ENCODE measurements at places on chromosomes 7 and 10.

GRCh38 chr10:78893217-78893616 lies 175.5 kb upstream of the ZMIZ1 start:
- DNase-seq, result no peak

DNA sequence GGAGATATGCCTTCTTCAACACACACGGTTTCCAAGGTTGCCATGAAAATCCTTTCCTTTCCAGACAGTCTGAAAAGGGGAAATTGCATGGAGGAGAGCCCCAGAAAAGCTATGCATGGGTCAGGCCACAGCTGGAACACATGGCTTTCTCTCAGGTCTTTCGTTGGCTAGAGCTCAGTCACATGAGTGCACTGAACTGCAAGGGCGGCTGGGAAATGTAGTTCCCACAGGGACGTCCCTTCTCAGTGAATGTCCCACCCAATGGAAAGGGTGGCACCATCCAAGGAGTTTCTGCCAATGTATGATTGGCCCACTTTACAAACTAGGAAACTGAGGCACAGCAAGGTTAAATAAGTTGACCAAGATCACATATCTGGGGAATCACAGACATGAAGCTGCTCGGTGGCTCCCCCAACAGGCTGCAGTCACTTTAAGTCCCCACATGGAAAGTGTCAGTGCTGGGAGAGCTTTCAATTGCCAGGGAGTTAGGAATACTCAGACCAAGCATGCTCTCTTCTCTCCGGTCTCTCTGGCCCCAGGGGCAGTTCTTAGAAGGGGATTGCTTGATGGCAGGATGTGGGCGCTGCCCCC lies 571.3 kb downstream of the GLRX3 start:
- DNase-seq, result no peak

DNA sequence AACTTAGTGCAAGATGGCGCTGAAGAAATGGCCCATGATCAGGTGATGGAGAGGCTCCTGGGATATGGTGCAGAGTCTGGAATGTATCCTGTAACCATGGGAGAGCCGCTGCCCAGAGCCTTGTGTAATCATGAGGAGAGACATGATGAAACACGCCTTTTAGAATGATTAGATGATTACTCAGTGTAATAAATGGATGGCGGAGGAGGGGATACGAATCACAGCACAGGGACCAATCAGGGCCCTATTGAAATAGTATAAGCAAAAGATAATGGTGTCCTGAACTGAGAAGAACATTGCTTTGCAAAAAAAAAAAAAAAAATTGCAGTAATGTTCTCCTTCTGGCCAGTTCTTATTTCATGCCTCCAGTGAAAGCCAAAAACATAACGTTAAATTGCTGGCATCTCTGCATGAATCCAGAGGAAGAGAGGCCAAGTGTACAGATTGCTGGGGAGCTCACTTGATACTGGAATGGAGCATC lies 668.5 kb upstream of the AUTS2 start:
- DNase-seq, result no peak

- no peak for DNase-seq
Observed at GRCh38 chr7:16561943-16562342, 35.3 kb downstream of the LRRC72 start.

DNA sequence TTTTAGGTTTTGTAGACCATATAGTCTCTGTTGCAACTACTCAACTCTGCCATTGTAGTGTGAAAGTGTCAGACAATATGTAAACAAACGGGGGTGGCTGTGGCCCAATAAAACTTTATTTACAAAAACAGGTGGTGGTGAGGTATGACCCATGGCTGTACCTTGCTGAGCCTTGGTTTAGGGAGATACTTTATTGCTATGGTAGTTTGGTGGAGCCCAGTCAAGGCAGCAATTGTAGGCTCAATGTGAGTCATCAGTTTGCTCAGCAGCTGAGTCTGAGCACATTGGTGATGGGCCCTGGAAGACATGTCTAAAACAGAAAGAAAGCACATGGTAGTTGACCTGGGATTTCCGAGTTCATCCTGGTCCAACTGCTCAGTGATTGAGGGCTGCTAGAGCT lies 242.5 kb downstream of the REEP3 start:
- DNase-seq, result no peak

DNA sequence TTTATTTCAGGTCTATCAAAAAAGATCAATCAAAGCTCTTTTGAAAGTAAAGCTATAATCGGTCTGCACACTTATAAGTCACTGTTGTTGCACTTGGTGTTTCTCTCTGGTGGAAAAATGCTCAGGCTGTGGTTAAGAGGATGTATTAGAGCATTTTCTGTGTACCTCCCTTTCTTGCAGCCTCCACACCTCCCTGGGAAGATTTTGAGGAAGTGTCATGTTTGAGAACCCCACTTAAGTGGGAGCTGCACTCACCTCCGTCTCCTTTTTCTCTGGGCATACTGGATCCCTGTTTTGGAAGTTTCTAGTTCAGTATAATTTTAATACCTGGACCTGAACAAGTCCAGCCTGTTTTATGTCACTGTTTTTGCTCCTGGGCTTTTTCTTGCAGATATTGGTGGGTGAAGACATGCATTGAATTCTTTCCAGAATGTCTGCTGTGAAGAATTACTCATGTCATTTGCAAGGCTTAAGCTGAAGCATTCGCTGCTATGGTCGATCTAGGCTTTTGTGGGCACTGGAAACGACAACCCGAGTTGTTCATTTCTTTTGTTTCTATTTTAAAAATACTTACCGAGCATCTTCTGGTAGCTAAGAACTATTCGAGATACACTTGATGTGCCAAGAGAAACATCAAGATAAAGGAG lies 36.6 kb downstream of the TCF7L2 start:
- no peak for DNase-seq

GRCh38 chr7:100467638-100468373 lies 3.7 kb upstream of the SPACDR start:
- no peak for DNase-seq

- DNase-seq, result no peak
Observed at GRCh38 chr7:117401293-117402002, 25.8 kb downstream of the ASZ1 start.

- DNase-seq, result no peak
Observed at GRCh38 chr7:136053689-136054485, 76.7 kb upstream of the MTPN start.

GRCh38 chr10:96342402-96342801 lies 16.4 kb downstream of the OPALIN start:
- no peak for DNase-seq

DNA sequence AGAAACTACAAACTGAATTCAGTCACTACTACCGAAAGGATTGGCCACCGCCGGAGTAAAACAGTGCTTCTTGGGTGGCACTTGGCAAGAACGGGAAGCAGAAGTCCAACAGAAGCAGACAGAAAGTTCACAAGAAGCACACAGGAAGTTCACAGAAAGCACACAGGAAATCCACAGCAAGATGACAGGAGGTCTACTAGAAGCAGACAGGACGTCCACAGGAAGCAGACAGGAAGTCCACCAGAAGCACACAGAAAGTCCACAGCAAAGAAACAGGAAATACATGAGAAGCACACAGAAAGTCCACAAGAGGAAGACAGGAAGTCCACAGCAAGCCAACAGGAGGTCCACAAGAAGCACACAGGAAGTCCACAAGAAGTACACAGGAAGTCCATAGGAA lies 399.2 kb upstream of the AUTS2 start:
- DNase-seq, result no peak

- DNase-seq, result no peak
Observed at GRCh38 chr10:95504246-95504691, 56.9 kb downstream of the SORBS1 start.

GRCh38 chr7:122206985-122207384 lies 62.9 kb upstream of the AASS start:
- DNase-seq, result no peak

GRCh38 chr10:86659721-86660453 lies 5.5 kb downstream of the OPN4 start:
- DNase-seq, result no peak

DNA sequence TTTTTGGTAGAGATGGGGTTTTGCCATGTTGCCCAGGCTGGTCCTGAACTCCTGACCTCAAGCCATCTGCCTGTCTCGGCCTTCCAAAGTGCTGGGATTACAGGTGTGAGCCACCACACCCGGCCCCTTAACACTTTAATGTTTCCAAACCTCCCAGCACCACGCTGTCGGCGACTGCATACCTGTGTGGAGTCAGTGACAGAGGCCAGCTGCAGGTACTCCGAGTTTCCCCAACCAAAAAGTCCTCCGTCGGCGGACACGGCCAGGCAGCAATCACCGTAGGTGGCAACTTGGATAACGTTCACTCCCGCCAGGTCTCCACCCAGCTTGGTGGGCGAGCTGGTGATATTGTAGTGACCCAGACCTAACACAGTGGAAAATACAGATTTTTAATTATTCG lies 15.2 kb downstream of the RCC1L start:
- no peak for DNase-seq

- no peak for DNase-seq
Observed at GRCh38 chr10:5434017-5434753, 21.8 kb downstream of the NET1 start.

DNA sequence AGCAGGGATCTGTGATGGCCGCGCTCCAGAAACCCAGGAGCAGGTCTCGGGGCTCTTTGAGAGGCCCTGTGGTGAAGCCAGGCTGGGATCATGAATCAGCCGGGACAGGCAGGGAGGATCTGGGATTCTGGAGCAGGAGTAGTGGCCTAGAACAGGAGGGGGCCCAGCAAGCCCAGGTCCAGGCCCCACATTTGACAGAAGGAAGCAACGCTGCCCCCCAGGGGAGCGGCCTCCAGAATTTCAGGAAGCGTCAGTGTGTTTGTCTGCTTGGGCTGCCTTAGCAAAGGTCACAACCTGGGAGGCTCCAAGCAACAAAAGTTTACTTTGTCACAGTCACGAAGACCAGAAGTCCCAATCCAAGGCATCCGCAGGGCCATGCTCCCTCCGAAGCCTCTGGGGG lies 36.8 kb downstream of the CLRN3 start:
- no peak for DNase-seq

- no peak for DNase-seq
Observed at GRCh38 chr7:3753868-3754267, 452.8 kb downstream of the SDK1 start.

DNA sequence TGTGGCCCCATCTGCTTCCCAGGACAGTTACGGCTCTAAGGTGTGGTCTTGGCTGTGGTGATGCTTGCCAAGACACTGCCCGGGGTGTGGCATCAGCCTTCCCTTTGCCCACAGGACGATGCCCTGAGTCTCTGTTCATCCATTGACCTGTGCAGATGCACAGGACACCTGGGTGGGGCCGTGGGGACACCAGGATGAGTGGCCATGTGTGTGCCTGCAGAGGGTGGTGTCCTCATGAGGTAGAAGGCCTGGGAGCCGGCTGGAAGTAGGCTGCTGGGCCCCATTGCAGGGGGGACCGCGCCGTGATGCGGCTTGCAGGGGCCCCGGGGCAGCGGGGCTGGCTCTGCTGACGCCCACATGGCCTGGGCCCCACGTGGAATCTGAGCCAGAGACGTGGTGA lies 22.4 kb upstream of the PWWP2B start:
- DNase-seq, result no peak

DNA sequence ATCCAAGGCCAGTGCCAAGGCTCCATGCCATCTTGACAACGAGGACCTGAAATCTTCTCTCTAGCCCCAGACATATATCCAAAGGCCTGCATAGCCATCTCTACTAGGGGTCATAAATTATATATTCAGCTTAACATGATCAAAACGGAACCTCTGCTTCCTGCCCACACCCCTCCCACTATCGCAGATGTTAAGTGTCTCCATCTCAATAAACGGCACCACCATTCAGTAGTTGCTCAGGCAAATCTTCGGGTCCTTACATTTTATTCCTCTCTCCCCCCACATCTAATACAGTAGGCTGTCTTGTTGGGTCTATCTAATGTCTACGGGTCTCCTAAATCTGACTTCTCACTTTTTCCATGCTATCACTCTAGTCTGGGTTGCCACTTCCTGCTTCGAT lies 201.1 kb upstream of the PLXNA4 start:
- DNase-seq, result no peak

GRCh38 chr10:8066797-8067196 lies 12.3 kb downstream of the GATA3 start:
- no peak for DNase-seq

GRCh38 chr7:103795107-103795506 lies 194.4 kb downstream of the RELN start:
- DNase-seq, result no peak

GRCh38 chr10:4718544-4718943 lies 107.5 kb upstream of the AKR1E2 start:
- no peak for DNase-seq

DNA sequence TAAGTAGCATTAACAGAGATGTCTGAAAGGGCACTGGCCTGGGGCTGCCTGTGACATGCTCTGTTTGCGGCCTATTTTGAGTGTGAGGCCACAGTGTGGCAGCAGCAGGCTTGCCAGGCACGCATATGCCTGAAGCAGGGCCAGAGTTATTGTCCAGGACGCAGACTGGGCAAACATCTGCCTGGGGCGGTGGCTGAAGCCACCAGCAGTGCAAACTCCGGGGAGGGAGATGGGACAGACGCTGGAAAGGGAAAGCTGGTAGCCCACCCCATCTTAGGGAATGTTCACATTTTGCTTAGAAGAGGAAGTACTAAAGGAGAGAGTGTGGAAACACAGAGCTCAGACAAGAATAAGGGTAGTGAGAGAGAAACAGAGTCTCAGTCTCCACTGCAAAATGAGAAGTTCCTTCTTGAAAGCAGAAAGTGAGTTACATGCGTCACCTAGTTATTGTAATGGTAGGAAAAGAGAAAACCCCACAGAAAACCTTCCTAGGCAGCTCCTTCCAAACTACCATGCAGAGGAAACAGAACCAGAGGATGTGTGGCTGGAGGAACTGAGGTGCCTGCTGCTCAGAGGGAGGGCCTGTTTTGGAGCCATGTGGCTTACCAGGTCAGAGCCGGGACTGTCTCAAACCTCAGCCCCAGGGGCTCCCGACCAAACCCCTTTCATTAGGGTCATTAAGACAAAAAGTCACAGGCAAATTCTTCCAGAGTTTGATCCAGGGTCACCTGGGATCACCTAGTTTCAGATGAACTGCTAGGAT lies 14.5 kb downstream of the AKR1B1 start:
- DNase-seq, result no peak
